Activated CD8-positive, alpha-beta memory T cell treated with anti-CD3 and anti-CD28 coated beads for 1 hour (primary cell): ENCODE measurements at places on chromosomes 11 and 22.

- DNase-seq = no peak
These were observed 80.2 kb downstream of the CHST1 start for GRCh38 chr11:45585205-45585604.

GRCh38 chr11:128412847-128413791, 174.2 kb downstream of the ETS1 start:
- DNase-seq = no peak

- DNase-seq = no peak
These were observed 30.1 kb downstream of the ATG16L2 start for GRCh38 chr11:72844356-72844755.

GRCh38 chr11:63019506-63019905, 3.9 kb upstream of the SLC22A8 start:
- DNase-seq = no peak

- no peak for DNase-seq
These were observed 94.3 kb upstream of the ZC3H12C start for GRCh38 chr11:109998921-109999320.

DNA sequence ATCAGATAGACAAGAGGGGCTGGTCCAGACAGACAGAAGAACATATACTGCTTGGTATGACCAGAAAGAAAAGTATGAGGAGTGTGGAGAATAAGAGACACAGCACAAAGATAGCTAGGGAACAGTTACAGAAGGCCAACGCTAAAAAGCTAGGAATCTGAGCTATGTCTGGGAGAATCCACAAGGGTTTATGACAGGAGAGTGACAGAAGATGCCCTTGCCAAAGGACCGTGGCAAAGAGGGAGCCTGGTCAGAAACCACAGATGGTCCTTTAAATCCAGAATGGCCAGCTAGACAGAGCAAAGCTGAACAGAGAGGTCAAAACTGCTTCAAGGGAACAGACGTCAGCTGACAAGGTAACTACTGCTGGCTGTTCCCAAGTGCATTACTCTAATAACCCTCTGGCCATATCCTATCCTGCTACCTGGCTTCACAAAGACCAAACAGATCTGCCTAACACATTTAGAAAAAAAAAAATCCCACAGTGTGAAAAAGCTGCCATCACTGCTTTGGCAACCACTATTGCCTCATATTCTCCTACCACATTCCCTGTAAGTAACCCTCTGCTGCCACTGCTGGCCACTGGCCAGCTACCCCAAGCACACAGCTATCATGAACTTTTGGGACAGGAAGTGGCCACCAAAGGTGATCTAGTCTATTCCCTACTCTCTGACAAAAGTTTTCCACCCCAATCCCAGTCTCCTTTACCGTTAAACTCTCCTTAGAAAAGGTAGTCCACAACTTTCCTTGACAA, 7.3 kb downstream of the SERGEF start:
- DNase-seq = no peak

- DNase-seq = peak; percentile 72
These were observed 19.7 kb upstream of the APOL3 start for GRCh38 chr22:36180038-36180880.

DNA sequence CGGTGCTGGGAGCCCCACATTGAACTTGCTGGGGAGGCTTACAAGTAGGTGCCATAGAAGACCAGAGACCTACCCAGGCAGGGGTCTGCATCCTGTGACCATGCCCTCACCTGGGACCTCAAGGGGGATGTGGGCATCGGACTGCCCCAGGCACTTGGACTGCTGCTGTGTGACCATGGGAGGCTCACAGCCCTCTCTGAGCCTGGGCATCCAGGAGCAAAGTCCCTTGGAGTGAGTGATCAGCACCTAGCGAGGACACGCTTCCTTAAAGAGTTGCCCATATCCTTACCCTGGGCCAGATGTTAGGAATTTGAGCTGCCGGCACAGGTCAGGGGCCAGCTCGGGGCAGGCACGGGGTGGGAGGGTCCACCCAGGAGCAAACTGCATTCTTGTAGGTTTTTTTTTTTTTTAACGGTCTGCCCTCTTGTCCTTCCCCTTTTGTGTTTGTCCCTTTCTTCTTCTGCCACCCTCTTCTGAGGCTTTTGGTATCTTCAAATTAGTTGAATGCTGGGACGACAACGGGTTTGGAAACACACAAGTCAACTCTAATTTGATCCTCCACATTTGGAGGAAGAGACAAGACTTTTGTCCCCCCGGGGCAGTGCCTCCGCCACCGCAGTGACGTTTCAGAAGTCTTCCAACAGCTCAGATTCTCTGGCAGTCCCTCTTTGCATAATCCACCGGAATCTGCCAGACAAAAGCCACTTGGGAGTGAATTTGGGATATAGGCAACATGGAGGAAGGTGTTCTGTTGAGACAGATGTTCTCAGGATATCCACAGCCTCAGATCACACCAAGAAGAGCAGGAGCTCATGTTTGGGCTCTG, 46.1 kb upstream of the LINC01488 start:
- no peak for DNase-seq

- DNase-seq = no peak
These were observed 314.4 kb downstream of the AASDHPPT start for GRCh38 chr11:106391771-106392420.

DNA sequence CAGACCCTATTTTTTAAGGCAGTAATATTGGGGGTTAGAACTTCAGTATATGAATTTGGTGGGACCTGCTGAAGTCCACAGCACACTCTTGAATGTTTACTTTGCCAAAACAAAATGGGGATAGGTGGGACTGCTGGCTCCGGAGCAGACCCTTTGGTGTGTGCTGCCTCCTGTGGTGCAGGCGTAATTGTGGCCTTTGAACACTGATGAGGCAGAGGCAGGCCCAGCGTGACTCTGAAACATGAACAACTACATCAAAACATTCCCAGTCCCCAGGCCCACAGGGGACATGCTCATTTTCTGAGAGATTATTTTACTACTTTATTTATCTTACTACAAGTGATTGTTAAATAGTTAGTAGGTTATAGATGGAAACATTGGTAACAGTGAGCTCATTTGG, 225.0 kb upstream of the TBCEL start:
- DNase-seq = no peak

DNA sequence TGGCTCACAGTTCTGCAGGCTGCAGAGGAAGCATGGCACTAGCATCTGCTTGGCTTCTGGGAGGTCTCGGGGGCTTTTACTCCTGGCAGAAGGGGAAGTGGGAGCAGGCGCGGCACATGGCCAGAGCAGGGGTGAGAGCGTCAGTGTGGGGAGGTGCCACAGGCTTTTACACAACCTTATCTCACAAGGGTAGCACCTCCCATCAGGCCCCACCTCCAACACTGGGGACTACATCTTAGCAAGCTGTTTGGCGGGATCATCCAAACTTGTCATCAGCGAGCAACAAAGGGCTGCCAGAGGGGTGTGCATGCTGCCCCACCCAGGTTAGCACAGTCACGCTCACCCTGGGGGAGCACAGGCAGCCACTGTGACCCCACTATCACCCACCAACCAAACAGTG, 18.9 kb upstream of the YPEL1 start:
- DNase-seq = no peak

GRCh38 chr22:34688825-34689224, 377.1 kb upstream of the ISX start:
- DNase-seq = no peak

DNA sequence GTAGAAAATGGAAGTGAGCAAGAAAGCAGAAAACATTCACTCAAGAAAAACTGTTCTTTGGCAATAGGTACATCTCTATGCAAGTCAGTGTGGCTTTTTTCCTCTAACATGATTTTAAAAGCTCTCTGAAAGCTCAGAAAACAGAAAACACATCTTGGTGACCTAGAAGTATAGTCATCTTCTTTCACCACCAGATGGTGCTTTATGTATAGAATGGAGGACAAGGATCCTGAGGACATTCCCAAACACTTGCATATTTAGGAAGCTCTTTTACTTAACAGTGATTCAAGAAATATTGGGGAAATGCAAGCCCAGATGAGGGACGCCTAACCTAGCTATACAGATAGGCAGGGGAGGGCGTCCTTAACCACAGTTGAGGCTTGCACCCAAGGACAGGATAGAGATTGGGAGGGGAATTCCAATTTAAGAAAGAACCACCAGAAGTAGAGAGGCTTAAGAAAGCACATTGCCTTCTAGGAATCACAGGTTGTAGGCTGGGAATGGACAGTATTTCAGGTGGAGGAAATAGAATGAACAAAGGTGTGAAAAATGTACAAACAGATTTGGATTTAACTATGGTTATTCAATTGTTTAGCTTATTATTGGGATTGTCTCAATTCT, 13.8 kb upstream of the CCDC81 start:
- DNase-seq = no peak

- no peak for DNase-seq
These were observed 1.6 kb downstream of the OR10A2 start for GRCh38 chr11:6864438-6864837.

- DNase-seq = no peak
These were observed 2.0 kb upstream of the TP53I11 start for GRCh38 chr11:44952500-44953260.

DNA sequence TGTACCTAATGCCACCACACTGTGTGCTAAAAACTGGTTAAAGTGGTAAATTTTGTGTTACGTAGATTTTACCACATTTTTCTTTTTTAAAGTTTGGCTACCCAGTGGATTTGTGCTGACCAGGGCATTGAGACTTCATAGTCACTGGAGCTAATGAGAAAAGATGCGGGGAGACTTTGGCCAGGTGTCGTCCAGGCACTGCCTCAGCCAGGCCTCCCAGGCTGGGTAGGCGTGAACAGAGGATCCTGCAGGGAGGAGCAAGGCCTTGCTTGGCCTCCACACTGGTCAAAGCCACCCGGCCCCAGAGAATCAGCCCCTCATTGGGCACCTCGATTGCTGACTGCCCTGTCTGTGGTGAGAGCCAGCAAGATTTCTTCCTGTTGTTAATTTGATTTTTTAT, 13.4 kb upstream of the MGAT3 start:
- DNase-seq = no peak

DNA sequence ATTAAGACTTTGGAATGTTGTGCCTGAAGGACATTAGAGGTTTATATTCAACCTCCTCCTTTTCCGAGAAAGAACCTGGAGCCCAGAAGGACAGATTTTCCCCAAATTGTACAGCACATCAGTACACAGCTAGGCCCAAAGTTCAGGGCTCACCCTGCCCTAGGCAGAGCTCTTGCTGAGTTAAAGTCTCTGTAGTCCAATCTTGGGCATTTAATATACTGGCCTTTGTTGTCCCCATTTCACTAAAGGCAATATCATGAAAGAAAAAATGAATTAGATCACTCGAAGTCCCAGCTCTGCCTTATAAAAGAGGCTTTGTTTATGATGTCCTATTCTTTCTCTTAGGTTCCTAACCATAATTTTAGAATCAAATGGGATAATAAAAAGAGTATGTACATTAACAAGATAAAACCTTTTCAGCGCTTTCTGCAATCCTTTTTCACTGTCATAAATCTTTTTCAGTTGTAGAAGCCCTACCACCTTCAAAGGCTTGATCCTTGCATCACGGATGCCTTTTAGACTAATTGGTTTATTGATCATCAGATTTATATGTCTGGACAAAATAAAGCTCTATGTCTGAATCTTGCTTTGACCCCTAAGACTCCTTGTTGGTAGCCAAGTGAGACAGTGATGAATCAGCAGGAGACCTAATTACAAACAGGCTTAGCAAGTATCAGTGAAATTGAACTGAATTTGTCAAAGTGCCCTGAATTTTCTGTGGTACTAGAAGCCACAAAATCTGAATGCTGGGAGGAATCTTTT, 39.8 kb downstream of the RELT start:
- DNase-seq = no peak

DNA sequence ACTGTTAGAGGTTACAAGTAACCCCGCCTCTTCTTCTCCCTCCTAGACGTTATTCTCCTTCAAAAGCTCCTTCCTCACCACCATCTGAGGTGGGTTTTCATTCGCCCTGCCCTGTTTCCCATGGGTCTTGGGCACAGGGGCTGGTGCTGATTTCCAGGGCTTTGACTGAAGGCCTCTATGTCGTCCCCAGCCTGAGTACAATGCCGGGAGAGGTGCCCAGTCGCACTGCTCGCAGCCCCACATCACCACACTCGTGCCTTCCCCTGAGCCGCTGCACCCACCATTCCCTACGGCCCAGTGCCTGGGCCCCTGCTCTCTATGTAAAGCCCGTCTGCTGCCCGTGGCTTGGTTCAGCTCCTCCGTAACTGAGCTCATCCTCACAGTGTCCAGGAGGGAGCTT, 169.8 kb downstream of the DSCAML1 start:
- DNase-seq = no peak

DNA sequence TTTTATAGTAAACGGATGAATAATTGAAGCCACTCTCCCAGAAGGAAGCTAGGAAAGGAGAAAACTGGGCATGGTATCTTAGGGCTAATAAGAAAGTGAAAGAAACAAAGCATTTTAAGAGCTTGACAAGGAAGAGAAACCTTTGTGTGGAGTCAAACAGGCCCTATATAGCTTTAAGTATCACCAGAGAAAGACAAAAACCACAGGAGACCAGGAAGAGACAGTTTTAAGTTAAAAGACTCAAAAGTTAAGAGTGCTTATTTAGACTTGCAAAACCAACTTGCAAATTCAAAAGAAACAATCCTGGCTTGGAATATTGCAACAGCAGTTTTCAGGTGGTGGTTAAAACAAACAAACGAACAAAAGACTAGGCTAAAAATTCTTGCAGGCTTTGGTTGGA, 3.4 kb downstream of the PAK1 start:
- DNase-seq = no peak

- DNase-seq = no peak
These were observed 4.4 kb downstream of the SEC14L6 start for GRCh38 chr22:30541961-30542810.

DNA sequence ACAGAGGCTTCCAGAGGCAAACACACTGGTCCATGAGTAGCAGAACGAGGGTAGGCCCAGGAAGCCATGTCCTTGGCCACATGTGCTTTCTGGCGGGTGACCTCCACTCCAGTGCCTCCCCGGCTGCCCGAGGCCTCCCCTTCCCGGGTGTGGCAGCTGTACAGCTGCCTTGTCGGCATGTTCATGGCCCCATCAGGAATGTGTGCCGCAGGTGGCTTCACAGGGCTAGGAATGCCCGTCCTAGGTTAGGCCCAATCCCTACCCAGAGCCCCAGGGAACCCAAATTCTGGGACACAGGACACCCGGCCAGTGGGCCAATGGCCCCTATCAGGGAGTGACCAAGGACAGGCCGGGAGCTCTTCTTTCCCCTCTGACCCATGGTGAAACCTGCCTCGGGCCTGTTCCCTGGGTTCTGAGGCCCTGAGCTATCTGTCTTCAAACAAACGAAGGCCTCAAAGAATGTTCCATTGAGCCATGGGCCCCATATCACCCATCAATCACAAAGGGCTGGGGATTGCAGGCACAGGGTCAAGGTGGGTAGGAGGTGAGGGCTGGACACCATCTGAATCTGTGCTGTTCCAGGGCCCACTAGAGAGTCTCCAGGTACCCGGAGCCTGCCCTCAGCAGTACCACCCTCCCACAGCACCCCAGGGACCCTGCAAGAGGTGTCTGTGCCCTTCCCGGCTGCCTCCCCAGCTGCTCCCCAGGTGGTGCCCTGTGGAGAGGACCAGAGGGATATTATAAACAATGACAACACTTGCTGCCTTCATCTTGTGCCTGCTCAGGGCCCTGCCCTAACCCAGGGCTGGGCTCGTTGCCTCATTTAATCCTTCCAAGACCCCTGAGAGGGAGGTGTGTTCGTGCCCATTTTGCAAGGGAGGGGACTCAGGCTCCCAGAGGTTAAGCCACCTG, 4.0 kb upstream of the CDKN1C start:
- no peak for DNase-seq
